Progenitor cell of endocrine pancreas (in vitro differentiated cells): ENCODE measurements at places on chromosomes 1 and 21. TPM values are rescaled to one million over a fixed set of nuclear protein-coding genes. Genes with fewer than 3 reads are reported as not detected.

LHX8 gene
- 0.22 TPM in 1 of 2 replicates, not detected in the other for total RNA-seq

ACTA1 gene
- total RNA-seq = 1.8 and 2.5 TPM in 2 replicates

GRCh38 chr21:42000908-42001307 is 9.3 kb downstream of the ZBTB21 start:
- H3K36me3 ChIP-seq = peaks cover 36% of the 10 kb centered on the region
- no peak for DNase-seq
- no peak overlapping the region for H3K27ac ChIP-seq
- H3K4me1 ChIP-seq = peaks cover 12% of the 10 kb centered on the region

- peaks cover 12% of the 10 kb centered on the region for H3K27me3 ChIP-seq
- H3K4me3 ChIP-seq = no peak overlapping the region
- no peak overlapping the region for H3K27ac ChIP-seq
- DNase-seq = no peak
- peaks cover 25% of the 10 kb centered on the region for H3K4me1 ChIP-seq
These were observed 269.4 kb downstream of the PTPRU start for GRCh38 chr1:29505532-29506220.

GRCh38 chr21:33976082-33977016 is 60.7 kb upstream of the ATP5PO start:
- peak overlapping the region; percentile 25 for H3K27ac ChIP-seq
- DNase-seq = no peak
- H3K4me3 ChIP-seq = no peak overlapping the region
- peaks cover 15% of the 10 kb centered on the region for H3K4me1 ChIP-seq

GRCh38 chr1:234938924-234939323 is 189.7 kb downstream of the TOMM20 start:
- H3K36me3 ChIP-seq = no peaks in the 10 kb centered on the region
- no peaks in the 10 kb centered on the region for H3K27me3 ChIP-seq
- H3K4me1 ChIP-seq = no peaks in the 10 kb centered on the region
- no peak overlapping the region for H3K4me3 ChIP-seq

DNA sequence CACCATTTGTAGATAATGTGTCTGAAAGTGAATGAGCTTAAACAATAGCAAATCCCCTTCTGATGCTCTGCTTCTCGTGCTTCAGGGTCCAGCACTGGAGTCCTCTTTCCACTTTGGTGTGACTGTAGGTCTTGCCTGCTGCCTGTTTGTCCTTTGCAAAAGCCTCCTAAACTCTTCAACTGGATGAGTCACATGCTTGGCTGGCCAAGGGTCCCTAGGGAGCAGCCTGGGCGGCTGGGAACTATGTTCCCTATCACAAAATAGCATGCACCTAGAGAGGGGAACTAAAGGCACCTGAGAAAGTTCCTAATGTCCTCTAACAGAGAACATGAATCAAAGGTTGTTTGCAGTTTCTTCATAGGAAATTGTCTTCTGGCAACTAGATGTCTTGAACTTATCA is 607.2 kb upstream of the PLXNA2 start:
- no peaks in the 10 kb centered on the region for H3K4me1 ChIP-seq
- DNase-seq = no peak
- no peaks in the 10 kb centered on the region for H3K27me3 ChIP-seq
- H3K4me3 ChIP-seq = no peak overlapping the region

DNA sequence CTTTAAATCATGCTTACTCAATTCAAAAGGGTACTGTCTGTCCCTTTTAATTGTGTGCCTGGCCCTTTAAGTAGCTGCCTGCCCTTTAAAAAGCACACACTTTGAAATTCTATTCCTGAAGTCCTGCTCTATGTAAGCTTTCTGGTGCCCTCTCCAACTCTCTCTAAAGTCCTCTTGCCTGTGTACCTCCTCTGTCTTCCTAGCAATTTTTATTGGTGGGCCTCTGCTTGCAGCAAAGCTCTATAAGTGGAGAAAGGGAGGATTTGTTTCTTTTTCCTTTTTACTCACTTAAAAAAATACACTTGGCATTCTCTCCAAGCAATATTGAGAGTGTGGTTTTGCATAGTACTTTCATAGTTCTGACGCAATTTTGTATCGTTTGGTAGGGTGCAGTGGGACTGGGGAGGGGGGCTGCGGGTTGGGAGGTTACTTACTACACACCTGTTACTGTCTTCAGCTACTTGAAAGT is 135.4 kb downstream of the LMO4 start:
- H3K4me1 ChIP-seq = peaks cover 11% of the 10 kb centered on the region
- no peak for DNase-seq
- no peak overlapping the region for H3K4me3 ChIP-seq
- H3K27me3 ChIP-seq = no peaks in the 10 kb centered on the region
- no peaks in the 10 kb centered on the region for H3K36me3 ChIP-seq
- H3K27ac ChIP-seq = no peak overlapping the region

GRCh38 chr21:35637431-35637830 is 422.9 kb downstream of the SETD4 start:
- H3K4me1 ChIP-seq = peaks cover 17% of the 10 kb centered on the region
- H3K36me3 ChIP-seq = no peaks in the 10 kb centered on the region
- DNase-seq = no peak
- H3K27me3 ChIP-seq = peaks cover 81% of the 10 kb centered on the region

DNA sequence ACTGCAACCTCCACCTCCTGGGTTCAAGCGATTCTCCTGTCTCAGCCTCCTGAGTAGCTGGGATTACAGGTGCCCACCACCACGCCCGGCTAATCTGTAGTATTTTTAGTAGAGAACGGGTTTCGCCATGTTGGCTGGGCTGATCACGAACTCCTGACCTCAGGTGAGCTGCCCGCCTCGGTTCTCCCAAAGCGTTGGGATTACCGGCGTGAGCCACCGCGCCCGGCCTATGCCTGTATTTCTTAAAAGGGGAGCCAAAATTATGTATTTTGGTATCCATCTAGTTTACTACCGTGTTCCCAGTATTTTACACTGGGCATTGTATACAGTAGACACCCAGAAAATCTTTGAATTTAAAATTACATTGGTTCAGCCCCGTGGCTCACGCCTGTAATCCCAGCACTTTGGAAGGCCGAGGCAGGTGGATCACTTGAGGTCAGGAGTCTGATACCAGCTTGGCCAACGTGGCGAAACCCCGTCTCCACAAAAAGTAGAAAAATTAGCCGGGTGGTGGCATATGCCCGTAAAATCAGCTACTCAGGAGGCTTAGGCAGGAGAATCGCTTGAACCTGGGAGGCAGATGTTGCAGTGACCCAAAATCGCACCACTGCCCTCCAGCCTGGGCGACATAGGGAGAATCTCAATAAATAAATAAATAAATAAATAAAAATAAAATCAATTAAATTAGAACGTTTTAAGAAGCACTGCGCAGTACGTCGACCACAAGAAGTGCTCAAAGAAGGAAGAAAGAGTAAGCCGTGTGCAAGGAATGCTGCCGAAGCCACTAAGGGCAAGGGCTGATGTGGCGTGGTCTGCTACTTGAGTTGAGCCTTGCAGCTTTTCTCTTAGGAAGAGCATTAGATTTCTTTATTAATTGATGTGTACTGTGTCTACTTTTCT is 1.5 kb upstream of the THRAP3 start:
- peak overlapping the region; percentile 100 for H3K27ac ChIP-seq
- no peaks in the 10 kb centered on the region for H3K27me3 ChIP-seq
- H3K36me3 ChIP-seq = peaks cover 9% of the 10 kb centered on the region
- H3K4me1 ChIP-seq = peaks cover 23% of the 10 kb centered on the region
- H3K4me3 ChIP-seq = peak overlapping the region; percentile 99
- no peak for DNase-seq

GRCh38 chr21:14736162-14736561 is 190.0 kb upstream of the SAMSN1 start:
- no peak overlapping the region for H3K4me3 ChIP-seq
- H3K4me1 ChIP-seq = no peaks in the 10 kb centered on the region
- no peak for DNase-seq
- no peaks in the 10 kb centered on the region for H3K27me3 ChIP-seq
- H3K36me3 ChIP-seq = no peaks in the 10 kb centered on the region
